ENCODE measurements at places on chromosomes 4 and X.

DNA sequence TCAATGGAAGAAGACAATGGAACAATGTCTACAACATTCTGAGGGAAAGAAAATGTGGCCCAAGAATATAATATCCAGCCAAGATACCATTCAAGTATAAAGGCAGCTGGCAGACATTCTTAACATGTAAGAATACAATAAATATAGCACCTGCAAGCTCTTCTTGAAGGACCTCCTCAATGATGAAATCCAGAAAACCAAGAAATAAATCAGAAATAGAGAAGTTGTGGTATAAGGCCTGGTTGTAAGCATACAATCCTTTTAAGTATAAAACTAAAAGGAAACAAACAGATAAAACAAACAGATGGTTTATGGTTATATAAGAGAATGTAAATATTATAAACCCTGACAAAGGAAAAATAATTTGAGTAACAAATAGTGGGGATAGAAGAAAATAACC is 33.4 kb downstream of the SYTL4 start:
- DNase-seq: no peak

DNA sequence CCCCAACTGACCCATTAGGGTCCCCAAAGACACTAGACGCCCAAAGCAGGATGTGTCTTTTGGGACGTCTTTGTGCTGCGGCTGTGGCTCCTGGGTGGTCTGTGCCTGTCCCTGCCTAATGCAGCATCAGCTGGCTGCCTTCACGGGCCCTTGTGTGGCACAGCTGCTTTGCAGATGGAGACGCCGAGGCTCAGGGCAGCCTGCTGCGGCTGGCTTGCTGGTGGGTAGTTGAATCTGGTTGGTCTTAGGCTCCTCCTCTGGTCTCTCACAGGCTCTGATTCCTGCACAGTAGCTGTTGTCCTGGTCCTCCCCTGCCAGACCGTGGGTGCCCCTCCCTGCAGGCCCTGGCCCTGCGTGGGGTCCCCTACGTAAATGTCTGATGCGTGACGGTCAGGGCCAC is 8.1 kb downstream of the CPZ start:
- DNase-seq: no peak

GRCh38 chrX:70979136-70979762 is 48.4 kb upstream of the SLC7A3 start:
- peak; percentile 50 for DNase-seq

GRCh38 chr4:6324999-6325787 is 55.5 kb downstream of the WFS1 start:
- DNase-seq: no peak

DNA sequence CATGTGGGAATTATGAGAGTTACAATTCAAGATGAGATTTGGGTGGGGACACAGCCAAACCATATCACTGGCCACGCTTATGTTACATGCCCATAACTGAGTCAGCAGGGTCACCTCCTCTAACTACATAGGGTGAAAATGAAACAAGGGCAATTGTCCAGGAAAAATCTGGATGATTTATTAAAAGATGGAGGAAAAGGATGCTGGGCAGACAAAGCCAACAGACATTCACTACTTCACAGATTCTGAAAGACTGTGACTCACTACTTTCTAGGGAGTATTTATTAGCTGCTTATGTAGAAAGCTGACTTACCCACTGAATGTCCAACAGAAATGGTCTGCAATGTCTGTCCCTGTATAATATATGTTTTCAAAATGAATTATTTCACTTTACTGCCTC is 72.4 kb downstream of the APBB2 start:
- no peak for DNase-seq

GRCh38 chr4:32525420-32525819 is 1805.3 kb downstream of the PCDH7 start:
- no peak for DNase-seq

GRCh38 chrX:112368371-112368770 is 285.8 kb upstream of the TRPC5 start:
- no peak for DNase-seq

- peak; percentile 75 for DNase-seq
These were observed 36.9 kb upstream of the SYTL4 start for GRCh38 chrX:100768679-100769338.

GRCh38 chr4:101706535-101707057 is 83.9 kb upstream of the BANK1 start:
- no peak for DNase-seq

Measured in H9 (cell line).